ENCODE measurements at places on chromosomes 6 and 20.

DNA sequence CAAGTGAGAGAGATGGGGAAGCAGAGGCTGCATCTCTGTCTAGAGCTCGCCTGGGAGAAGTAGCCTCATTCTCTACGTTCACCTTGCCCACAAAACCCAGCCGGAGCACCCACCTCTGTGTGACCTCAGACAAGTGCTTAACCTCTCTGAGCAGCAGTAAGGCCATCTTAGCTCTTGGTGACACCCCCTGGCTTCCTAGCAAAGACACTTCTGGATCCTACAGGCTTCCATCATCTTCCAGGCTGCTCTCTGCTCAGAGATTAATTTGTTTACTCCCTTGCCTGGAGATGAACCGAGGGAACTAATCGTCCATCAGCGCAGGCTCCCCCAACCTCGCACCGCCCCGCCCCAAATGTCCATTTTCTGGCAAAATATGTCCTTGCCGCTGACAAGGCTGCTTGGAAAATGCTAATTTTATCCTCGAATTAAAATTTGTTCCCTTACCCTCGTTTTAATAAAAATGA lies 24.0 kb upstream of the CTNNBL1 start:
- DNase-seq: no peak

DNA sequence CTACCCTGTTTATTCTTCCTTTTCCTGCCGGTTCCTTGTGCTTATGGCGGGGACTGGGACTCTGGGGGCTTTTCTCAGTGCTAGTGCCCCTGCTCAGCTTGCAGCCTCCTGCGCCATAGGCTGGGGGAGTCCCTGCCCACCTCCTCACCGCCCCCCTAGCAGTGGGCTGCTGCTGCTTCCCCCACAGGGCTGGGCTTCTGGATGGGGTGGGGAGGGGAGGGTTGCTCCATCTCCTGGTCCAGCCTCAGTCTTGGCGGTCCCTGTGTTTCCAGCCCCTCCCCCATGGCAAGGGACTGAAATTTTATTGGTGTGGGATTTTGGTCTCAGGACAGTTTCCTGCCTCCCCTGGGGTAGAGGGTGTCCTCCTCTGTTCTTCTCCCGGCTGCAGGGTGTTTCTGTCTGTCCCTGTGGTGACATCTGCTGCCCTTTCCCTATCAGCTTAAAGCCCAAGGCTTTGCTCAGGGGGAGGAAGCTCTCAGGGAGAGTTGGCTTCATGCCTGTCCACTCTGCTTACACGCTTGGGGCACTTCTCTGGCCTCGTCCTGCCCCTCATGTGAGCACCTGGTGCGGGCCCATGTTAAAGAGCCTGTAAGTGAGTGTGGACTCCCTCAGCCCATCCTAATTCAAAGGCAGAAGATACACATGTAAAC lies 100.6 kb downstream of the HIVEP1 start:
- no peak for DNase-seq

- no peak for DNase-seq
These were observed 77.6 kb downstream of the MLIP start for GRCh38 chr6:54188846-54189245.

DNA sequence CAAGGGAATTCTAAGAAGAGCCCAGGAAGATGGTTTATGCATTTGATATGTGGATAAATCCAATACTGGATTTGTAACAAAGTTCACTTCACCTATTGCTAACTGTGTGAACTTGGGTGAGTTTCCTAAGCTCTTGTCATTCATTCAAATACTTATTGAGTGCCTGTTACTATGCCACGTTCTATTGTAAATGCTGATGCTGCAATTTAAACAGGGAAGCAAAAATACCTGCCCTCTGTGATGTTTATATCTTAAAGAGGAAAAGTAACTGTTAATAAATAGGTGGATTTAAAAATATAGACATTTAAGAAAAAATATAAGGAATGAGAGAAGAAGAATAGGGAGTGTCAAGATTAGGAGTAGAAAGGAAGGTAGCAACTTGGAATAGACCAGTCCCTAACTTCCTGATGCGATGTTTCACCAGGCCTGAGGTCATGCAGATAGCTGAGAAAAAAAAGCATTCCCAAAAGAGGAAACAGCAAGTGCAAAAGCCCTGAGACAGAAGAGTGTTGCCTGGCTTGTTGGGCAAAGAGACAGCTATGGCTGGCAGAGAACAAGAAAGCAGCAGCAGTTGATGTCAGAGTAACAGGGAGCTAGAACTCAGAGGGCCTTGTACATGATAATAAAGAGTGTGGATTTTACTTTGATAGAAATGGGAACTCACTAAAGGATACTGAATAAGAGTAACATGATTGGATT lies 54.3 kb upstream of the TCF21 start:
- DNase-seq: no peak

DNA sequence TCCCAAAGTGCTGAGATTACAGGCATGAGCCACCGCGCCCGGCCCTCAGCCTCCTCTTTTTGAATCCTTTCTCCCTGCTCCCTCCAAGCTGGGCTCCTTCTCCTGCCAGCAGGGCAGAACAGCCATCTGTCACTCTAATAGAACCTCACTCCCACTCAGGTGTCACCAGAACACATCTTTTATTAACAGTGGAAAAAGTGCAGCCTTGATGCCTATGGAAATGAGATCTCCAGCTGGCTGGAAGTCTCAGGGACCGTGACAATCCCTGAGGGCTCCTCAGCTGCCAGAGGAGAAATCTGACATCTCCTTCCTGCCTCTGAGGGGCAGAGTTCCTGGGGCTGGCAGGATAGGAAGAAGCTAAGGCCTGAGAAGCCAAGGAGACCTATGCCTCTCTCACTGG lies 28.0 kb downstream of the TMC2 start:
- no peak for DNase-seq

DNA sequence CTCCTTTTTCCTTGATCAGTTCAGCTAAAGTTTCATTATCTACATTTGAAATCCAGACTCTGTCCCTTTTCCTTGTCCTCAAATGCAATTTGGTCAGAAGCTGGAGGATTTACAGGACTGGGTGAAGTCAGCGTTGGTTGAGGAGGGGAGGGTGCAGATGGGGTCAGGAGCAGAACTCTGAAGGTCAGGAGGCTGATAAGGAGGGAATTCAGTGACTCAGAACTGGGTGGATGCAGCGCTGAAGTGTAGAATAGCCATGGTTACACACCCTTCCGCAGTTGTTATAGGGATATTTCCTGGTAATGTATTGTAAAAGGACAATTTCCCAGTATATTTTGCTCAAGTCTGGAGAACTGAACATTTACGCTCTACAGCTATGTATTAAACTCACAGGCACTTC lies 133.1 kb upstream of the FOXA2 start:
- DNase-seq: no peak

DNA sequence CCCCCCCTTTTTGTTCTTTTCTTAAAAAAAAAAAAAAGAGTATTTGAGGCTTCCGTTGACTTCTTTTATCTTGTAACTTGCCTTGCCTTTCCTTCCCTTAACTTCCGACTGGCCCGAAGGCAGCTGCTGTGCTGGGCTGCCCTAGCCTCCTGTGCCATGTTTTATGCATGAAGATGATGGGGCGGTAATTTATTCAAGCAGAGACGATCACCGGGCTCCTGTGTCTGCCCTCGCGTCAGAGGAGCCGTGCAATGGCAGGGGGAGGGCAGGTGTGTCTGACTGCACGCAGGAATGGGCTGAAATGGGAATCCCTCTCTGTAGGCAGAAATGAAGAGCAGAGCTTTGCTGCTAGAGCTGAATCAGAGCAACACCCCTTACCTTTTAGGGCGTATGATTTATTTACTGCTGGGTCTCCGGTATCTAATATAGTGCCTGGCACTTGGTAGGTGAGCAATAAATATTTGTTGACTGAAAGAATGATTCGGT lies 106.3 kb upstream of the RIPOR2 start:
- no peak for DNase-seq

DNA sequence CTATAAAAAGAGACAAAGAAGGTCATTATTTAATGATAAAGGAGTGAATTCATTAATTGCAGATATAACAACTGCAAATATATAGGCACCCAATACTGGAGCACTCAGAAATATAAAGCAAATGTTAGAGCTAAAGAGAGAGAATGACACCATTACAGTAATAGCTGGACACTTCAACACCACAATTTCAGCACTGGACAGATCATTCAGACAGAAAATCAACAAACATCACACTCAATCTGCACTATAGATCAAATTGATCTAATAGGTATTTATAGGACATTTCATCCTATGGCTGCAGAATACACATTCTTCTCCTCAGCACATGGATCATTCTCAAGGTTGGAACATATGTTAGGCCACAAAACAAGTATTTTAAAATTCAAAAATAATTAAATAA lies 72.7 kb downstream of the MAP7 start:
- no peak for DNase-seq

DNA sequence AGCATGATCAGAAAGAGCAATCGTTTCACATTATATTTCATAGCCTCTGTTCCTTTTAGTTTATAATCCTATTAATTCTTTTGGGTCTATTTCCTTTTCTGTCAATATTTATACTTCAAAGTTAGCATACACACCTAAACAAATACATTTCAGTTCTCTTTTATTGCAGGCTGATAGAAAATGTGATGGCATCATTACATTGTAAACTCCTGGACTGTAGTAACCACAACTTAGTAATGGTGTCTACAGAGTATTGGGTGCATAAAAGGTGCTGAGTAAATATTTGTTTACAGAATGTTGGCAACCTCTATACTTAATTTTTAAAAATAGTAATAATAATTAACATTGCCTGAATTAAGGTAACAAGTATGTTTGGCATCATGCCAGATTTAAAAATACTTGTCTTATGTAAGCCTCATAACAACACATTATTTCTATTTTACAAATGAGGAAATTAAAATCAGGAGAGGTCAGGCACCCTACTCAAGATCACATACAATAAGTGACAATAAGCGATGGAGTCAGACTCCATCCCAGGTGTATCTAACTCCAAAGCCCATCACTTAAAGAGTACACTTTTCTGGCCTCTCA lies 195.0 kb downstream of the UBE3D start:
- no peak for DNase-seq

- DNase-seq: no peak
These were observed 29.9 kb upstream of the PRDM1 start for GRCh38 chr6:106056060-106056745.

- DNase-seq: no peak
These were observed 200.1 kb downstream of the TMEM242 start for GRCh38 chr6:157123234-157123633.

DNA sequence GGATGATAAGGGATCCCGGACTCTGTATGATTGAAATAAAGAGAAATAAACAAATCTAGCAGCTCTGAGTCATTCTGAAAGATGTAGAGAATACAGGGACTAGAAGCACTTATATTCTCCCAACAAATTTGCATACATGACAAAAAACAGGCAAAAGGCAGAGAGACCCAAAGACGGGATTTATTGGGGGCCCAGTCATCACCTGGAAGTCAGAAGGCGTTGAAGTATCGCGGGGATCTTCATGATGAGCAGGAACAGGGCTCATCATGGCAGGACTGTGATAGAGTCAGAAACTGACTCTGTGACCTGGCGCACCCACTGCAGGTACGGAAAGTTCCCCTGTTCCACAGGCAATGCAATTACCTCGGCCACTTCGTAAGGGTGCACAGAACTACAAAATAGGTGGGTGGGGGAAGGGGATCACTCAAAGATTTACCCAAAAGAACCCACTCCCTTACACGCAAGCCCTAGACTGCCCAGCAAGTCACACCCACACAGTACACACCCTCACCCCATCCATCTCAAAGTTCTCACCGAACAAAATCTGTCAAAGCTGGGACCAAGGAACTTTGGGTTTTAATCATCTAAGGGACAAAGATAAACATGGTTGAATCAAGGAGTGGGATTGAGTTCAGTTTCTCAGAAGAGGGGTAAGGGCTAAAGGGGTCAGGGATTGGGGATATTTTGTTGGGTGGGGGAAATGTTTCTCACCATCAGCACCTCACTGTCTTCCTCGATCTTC lies 1.4 kb downstream of the CUTA start:
- no peak for DNase-seq

DNA sequence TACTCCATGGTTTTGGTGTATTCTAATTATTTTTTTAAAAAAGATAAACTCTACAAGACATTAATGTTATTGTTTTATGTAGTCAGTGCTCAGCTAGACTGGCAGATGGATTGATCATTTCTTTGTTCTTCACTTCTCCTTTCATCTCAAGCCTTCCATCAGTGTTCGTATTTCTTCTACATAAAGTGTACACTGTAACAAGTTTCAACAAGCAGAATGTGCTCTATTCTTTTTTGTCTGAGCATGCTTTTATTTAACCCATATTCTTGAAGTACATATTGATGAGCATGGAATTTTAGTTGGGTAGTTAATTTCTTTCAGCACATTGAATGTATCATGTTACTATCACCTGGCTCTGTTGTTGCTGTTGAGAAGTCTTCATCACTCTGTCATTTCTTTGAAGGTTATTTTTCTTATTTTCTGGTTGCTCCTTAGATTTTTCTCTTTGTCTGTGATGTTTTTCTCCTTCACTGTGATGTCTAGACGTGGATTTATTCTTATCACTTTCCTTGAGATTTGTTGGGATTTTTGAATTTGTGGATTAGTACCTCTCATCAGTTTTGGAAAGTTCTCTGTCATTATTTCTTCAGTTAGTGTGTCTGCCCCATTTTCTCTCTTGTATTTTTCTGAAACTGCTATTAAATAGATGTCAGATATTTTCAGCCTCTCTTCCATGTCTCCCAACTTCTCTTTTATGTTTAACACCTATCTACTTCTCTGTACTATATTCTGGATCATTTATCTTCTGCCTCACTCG lies 48.5 kb downstream of the TGM2 start:
- no peak for DNase-seq

- DNase-seq: no peak
These were observed 610.5 kb upstream of the MAN1A1 start for GRCh38 chr6:119960036-119960435.

DNA sequence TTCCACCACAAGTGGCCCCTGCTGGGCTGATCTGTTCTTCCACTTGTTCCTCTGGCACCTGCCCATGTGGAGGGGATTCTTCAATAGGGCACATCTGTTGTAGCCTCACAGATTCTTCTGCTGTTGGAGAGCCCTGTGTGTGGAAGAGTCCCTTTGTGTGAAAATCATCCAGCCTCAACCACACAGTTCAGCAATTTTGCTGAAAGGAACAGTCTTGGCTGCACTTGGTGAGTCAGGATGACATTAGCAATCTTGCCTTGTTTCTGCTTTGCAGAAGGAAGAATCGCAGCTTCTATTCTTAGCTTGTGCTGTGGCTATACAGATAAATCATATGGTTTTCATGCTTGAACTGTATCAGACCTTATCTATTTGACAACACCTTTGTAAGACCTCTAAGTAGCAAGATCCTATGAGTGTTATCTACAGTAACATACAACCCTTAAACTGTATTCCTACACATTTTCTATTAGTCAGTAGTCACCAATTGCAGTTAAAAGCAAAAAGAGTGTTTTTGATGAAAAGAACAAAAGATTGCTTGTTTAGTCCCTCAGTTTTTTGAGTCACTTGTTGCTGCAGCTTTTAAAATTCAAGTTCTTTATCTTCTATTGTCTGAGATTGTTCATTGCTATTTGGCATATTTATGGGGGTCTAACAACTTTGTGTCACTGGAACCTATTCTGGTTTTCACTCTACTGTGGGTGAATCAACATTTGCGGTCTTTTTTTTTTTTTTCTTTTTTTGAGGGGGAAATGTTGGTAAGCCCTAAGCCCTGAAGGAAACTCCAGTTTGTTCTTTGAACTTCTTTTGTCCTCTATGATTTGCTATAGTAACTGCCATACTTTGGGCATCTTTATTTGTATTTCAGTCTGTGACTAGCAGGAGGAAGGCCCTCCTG lies 231.6 kb downstream of the TFAP2B start:
- DNase-seq: no peak
